ENCODE measurements at places on chromosomes 7 and 10.

DNA sequence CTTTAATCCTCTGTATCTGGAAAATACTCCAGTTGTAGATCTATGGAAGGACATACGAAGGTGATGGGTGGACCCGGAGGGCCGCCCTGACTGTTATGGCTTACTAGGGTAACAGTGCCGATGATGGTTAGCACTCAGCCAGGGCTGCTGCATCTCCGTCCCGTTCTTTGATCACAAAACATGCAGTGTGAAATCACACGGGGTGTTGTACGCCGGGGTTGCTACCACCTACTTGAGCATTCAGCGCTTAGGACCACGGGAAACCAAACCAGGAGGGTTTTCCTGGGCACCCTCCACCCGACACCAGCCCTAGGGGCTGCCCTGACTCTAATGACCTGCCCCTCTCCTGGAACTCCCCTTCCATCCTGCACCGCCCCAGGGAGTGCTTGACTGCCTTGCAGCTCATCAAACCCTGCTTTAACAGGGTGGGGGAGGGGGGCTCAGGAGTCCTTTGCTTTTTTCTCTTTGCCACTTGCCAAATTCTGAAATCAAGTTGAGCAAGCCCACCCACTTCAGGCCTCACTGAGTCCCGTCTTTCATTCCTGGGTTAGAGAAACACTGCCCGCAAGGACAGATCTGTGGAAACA, 20.4 kb downstream of the ZNF775 start:
- DNase-seq, result no peak

GRCh38 chr7:130917669-130918128, 183.7 kb upstream of the KLF14 start:
- DNase-seq, result no peak

DNA sequence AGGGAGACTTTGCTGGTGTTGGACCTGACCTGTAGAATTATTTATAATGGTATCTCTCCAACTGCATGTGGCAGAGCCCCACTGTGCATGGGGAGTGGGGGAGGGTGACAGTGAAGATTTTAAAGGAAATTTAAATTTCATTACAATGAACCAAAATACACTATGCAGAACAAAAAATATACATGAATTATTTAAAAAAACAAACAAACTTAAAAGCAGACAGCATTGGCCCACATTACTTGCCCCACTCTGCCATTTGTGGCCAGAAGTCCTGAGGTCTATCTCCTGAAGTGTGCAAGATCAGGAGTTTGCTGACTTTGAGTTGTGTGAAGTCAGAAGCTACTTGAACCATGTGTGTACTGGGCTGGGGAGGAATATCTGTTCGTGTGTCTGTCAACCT, 40.5 kb downstream of the AP3M1 start:
- no peak for DNase-seq

- DNase-seq, result no peak
Measured at GRCh38 chr10:124913167-124913566, 28.8 kb upstream of the ZRANB1 start.

DNA sequence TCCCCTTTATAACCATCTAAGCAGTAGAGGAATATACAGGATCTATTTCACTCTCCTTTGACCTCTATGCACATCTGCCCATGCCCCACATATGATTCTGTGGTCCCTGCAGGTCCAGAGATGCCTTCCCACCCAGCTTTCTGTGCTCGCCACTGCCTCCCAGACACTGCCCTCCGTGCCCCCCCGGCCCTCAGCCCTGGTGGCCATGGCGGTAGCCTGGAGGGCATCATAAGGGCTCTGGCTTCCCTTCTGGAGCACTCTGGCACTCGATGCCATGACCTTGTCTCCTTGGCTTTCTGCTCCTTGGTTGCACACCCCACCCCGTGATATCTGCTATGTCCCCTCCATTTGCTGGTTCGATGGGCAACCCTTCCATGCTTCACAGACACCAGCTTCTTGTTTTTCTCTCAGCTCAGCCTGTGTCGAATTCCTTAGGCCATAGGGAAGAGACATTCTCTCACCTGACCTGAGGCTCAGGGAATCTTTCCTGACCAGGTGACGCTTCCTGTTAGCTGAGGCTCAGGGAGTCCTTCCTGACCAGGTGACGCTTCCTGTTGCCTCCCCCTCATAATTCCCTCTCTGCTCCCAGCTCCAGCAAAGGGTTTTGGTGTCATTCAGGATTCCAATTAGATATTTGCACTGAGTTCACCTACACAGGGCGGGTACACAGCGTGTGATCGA, 100.4 kb upstream of the GLI3 start:
- DNase-seq, result no peak

DNA sequence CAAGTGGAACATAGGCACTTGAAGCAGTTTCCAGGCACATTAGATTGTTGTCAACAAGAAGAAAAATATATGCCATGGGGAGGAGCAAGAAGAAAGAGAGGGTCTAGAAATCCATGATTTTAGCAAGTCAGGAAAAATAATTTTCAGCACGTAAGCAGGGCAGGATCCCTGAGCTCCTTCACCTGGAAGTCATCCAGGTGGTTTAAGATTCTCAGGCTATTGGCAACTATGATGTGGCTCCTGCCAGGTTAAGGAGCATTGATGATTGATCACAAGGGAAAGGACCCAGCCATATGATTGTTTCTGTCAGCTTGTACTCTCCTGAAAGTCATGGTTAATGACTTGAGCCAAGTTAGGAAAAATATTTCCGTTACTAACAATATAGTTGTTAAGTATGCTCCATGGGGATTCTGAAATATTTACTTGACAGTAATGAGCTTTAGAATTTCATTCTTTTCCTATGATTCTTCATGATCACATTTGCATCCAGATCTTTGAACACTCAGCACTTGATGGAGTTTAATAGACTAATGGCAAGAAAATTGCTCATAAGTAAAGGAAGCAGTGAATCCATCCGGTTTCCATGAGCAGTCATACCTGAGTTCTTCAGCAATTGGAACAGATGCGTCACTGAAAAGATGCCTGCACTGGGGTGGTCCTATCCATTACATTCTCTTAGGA, 209.1 kb downstream of the BICC1 start:
- no peak for DNase-seq

DNA sequence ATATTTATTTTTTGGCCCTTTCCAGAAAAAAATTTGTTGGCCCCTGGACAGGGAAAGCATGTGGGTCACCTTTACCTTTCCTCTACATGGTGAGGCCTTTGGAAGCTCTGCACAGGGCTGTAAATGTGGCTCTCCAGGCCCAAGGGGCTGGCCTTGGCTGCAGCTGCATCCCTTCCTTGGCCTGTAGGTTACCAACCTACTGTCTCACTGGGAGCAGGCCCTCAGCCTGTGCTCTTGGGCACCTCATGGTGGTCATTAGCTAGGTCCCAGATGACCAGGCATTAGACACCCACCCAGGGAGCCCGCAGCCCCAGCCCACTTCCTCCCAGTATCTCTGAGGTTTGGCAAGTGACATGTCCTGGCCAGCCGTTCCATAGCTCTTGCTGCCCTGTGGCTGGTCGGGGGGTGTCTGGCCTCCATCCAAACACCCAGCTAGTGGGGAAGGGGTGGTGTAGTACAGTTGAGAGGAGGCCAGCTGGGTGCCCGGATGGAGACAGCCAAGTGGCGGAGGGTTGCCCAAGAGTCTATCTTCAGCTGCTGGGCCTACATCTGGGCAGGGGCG, 7.1 kb upstream of the CPA5 start:
- no peak for DNase-seq

DNA sequence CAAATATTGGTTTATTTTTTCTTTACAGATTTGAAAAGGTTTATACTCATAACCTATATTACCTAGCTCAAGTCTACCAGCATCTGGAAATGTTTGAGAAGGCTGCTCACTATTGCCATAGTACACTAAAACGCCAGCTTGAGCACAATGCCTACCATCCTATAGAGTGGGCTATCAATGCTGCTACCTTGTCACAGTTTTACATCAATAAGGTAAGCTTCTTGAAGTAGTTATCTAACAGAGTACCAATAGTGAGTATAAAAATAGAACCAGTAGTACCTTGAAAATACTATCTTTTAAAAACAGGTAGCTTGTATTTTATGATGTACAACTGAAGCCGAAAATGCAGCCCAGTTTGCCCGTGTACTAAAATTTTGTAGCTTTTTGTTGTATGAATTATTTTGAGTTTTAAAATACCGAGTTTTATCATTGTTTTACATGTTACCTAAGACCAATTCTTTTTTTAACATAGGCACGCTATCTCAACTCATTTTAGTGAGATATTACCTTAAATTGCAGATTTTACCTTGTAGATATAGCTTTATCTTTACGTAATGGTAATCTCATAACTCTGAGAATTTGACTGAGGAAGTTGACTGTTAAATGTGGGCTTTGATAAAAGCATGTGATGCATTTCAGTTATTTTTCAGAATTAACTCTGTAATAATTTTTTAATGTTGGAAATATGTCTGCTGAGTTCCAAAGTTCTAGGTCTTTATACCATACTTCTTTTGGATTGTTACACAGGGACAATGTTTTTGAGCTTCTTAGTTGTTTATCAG, 17.3 kb downstream of the KIFBP start:
- no peak for DNase-seq

GRCh38 chr7:106959753-106960152, 84.8 kb upstream of the PRKAR2B start:
- no peak for DNase-seq

DNA sequence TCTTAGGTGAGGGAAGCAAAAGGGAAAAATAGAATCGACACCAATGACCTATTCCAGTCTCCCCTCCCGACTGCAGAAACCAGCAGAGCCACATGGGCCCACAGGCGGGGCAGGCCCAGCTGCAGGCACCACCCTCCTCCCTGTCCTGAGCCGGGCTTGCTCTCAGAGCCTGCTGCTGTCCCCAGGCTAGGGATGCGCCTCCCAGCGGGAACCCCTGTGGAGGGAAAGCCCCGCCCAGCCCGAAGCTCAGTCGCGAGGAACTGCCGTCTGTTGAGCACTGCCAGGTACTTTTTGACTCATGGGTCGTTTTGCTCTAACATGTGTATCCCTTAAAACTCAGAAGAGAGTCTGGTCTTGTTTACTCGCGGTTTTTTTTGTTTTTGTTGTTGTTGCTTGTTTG, 124.5 kb upstream of the RET start:
- no peak for DNase-seq

DNA sequence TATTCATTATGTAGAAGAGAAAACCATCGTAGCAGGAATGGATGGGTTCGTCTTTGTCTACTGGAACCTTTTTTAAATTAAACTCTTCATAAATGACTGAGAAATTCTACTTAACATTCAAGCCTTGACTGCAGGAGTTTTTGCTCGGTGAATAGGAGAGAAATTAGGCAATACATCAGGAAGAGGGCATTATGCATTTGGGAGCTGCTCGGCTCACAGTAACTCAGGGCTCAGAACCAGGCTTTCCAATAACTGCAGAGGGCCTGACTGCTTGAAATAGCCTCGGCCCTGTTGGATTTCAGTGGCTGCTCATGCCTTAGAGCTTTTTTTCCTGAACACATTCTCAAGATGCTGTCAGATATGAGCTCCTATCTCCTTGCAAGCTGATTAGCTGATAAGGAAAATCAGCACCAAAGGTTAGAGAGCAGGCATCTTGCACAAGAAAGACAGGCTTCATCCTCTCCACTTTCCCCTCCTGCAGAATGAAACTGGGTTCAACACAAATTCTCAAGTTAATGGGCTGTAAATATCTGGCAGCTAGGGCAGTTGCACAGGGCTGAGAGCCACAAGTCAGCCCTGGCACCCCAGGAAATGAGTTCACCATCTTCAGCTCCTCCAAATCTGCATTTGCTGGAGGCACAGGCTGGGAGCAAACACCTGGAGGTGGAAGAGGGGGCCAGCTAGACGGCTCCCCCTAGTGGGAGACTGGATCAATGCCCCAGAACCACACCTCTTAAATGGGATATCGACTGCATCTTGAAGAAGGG, 24.3 kb downstream of the TECTB start:
- DNase-seq, result no peak

- no peak for DNase-seq
Measured at GRCh38 chr10:115771755-115772154, 501.3 kb downstream of the GFRA1 start.

- no peak for DNase-seq
Measured at GRCh38 chr10:123146013-123146893, 1.7 kb upstream of the HMX2 start.

- DNase-seq, result peak; percentile 38
Measured at GRCh38 chr10:22805304-22805703, 90.9 kb upstream of the PIP4K2A start.

DNA sequence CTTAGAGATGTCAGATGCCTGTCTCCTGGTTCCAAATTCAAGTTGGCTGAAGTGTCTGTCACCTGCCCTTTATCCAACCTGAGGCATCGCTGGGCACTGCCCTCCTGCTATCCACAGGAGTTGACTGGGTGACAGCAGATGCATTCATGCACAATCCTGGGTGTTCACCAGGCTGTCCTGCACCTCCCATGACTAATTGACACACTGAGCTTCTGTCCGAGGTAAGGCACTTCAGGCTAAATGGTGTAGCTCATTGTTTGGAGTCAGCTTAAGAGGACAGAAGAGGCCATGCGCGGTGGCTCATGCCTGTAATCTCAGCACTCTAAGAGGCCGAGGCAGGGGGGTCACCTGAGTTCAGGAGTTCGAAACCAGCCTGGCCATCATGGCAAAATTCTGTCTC, 2.4 kb downstream of the UCMA start:
- no peak for DNase-seq

- DNase-seq, result no peak
Measured at GRCh38 chr10:30386801-30387588, 37.9 kb upstream of the MTPAP start.

All from tibial nerve (tissue), 4 donors.